NCI-H82 (cell line): ENCODE measurements at places on chromosomes 6 and 20.

GRCh38 chr6:144411531-144412165 lies 126.5 kb downstream of the UTRN start:
- DNase-seq = no peak

GRCh38 chr6:43762966-43763695 lies 6.9 kb upstream of the VEGFA start:
- no peak for DNase-seq

DNA sequence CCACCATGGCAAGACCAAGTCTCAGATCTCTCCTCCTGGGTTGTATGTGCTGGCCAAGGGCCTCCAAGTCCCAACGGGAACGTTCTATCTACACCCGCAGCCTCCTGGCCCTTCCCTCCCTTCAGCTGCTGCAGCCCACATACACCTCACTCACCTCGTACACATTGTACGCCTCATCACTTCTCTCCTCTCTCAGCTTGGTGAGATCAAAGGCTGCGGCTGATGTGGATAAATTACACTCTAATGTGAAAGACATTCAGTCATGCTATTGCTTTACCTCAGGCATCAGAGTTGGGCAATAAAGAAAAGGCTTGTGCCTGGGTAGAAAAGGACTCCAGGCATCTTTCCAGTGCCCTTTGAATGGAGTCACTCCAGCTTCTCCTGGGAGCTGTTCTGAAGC lies 135.3 kb upstream of the FOXQ1 start:
- no peak for DNase-seq

DNA sequence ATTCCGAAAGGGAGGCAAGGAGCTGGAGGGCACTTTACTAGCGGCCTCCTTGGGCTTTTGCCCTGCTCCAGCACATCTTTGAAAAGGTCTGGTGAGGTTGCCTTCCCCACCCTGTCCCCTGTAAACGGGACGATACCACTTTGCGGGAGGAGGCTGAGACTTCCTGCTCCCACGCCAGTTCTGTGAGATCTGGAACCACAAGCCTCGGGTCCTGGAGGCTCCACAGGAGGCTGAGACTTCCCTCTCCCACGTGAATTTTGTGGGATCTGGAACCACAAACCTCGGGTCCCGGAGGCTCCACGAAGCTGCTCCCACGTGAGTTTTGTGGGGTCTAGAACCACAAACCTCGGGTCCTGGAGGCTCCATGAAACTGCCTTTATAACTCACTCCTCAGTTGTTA lies 209.3 kb downstream of the DLL1 start:
- no peak for DNase-seq

DNA sequence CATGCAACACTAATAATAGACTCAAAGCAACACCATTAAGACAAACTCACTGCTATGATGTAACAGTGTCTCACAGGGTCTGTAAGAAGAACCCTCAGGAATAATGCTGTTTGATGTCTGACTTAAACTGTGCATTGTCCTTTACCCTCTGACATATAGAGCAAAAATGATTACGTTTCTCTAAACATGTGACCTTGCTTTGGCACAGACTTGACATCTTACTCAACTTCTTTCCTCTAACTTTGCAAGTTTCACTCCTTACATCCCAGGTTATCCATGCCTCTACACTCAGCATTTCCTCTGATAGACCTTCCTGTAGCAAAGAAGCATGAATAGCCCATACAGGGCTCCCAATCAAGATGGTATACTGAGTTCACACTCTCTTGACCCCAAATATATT lies 252.7 kb downstream of the UST start:
- no peak for DNase-seq

DNA sequence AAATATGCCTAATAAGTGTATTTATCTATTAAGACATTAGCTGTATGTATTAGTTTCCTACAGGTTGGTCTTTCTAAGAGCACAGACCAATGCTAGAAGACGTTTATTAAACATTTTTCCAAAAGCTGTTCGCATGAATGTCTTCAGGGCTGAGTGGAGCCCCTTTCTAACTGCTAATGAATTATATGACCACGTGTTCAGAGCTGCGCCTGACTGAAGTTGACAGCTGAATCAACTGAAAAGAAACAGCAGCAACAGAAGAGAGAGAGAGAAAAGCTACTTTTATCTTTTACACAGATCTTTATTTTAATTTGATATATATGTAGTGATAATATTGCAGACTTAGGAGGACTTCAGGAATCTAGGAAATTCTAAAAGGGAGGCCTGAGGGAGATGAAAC lies 75.2 kb upstream of the ARID1B start:
- no peak for DNase-seq

DNA sequence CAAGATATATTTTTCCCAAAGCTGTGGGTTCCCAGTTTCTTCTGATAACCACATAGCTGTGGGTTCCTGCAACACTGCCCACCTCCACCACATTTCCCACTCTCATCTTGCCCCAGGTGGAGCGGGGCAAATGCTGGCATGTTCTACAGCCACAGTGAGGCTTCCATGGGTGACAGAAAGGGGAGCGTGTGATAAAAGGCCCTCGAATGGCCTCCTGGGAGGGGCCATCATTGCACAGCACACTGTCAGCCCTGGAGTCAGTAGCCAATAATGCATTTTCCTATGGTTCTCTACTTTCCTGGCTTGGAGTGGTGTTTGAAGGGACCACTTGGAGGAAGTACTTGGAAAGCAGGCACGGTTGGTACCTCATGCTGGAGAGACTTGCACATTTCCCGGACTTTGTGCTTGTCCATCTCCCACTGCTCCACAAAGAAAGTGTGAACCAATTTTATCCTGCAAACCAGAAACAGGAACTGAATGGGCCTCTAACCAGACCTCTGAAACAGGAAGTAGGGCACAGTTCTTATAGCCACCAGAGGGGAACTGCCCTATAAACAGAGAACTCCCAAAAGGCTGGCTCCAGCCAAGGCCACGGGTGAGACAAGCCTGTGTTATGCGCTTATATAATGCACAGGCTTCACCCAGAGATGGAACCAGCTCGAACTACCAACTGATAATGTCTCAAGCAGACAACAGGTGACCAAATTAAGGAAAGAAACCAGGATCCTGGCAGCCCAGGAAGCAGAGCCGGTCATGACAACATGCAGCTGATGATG lies 8.6 kb downstream of the MAP3K5 start:
- no peak for DNase-seq

DNA sequence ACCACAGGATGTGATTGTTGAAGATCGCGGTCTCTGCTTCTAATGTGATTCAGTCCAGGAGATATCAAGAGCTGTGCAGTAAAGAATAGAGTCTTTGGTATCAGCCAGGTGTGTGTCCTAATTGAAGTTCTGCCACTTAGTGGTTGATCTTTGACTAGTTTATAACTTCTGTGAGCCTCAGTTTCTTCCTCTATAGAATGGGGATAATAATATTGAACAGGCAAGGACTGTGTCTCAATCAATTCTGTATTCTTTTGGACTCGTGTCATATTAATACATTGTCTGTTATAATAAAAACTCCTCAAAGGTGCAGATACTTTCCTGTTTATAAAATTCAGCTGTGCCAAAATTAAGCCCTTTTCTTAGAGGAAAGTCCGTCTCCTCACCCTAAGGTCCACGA lies 23.1 kb upstream of the NCOA6 start:
- no peak for DNase-seq

DNA sequence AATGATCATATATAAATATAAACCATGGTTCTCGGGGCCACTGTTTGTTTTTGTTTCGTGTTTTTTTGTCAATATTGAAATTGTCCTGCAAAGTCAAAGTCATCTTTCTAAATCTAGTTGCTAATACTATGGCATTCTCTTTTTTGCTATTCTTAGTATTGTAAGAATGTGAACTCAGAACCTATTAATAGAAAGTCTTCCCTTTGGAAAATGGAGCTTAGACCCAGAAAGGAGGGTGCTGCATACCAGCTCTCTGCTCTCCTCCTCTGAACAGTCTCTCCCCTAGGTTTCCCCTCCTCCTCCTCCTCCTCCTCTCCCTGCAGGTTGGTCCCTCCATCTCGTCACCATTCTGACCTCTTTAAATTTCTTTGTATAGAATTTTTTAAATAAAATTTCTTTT lies 150.4 kb upstream of the CCN2 start:
- DNase-seq = no peak

GRCh38 chr6:33624856-33625255 lies 3.7 kb downstream of the ITPR3 start:
- DNase-seq = no peak

- DNase-seq = no peak
Observed at GRCh38 chr6:155162682-155163081, 101.1 kb upstream of the CLDN20 start.

DNA sequence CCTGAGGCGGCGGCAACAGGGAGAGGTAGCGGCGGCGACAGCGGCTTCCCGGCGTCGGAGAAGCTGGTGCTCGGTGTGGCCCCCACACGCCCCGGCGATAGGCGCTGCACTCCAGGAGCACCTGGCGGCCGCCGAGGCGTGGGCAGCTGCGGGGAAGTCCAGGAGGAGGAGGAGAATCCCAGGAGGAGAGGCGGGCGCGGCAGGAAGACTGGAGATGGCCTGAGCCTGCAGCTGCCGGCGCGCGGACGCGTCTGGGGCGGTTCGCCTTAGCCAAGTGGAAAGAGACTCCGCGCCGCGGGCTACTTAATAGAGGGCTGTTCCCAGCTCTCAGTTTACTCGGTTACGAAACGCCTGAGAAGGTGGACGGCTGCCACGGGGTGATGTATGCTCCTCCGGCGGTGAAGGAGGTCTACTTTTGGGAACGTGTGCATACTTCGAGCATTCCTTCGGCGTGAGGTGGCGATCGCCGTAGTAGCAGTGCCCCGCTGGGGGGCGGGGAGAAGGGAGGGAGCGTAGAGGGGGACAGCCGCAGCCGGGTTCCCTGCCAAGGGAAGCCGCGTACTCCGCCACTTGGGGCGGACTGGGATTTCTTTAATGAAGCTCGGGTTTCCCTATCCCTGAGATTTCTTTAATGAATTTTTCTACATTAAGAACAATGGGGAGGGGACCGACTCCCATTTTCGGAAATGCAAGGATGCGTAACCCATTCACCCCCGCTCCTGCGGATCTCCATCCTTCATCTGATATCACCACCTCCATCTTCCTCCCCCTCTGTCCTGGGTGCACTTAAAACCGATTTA lies at the start of gene COL12A1:
Gene COL12A1 (minus strand): TSS at position 278 of the 800 bp plus-strand sequence. CDS start 3,261 bp downstream, outside the sequence.
- DNase-seq = peak; percentile 56

DNA sequence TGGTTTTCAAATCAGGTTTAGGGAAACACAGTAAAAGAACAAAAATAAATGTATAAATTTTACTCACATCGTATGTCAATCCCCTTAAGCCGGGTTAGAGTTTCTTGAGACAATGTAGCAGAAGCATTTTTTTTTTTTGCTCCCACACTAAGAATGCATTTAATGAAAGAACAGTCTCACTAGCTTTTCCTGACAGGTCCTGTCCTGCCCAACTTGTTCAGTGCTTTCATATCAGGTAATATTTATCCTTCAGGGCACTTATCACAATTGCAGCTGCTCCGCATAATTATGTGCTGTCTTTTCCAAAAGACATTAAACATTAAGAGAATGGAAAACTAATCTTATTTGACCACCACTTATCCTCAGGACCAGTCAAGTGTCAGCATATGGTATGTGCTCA lies 632.0 kb downstream of the HTR1B start:
- peak; percentile 16 for DNase-seq

DNA sequence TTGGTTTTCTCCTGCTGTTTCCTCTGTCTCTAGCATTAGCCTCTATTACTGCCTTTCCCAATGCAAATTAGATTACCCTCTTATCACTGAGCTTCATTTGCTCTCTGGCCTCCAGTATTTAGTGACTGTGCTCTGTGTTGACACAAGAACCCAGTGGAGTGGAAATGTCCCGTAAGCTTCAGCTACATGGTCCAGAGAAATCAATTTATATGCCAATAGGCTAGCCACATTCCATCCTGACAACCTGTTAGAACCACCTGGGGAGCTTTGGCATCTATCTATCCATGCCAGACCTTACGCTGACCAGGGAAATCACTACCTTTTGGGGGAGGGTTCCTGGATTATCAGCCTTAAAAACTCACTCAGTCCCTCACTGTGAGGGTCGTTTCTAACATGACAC lies 459.6 kb downstream of the UTRN start:
- peak; percentile 68 for DNase-seq

DNA sequence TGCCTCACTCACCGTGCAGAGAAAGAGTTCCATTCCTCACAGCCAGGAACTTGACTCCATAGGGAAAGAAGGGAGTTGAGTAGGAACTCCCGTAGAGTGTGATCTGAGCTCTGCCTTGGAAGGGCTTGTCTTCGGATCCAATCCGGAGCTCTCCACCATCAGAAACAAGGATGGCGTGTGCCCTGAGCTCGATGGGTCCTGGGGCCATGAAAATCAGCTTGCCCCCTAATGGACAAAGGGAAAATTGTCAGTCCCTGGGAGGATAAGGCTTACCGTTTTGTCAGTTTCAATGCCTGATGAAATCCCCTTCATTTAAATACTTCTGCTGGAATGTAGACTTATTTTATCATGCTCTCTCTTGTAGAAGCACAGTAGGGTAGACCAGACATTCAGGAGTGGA lies 153.3 kb downstream of the PKHD1 start:
- DNase-seq = peak; percentile 68

GRCh38 chr6:90135667-90136066 lies 161.0 kb downstream of the BACH2 start:
- DNase-seq = no peak

- peak; percentile 2 for DNase-seq
Observed at GRCh38 chr6:96184798-96185197, 169.0 kb downstream of the FUT9 start.

GRCh38 chr6:93794166-93794565 lies 374.8 kb upstream of the EPHA7 start:
- DNase-seq = no peak

DNA sequence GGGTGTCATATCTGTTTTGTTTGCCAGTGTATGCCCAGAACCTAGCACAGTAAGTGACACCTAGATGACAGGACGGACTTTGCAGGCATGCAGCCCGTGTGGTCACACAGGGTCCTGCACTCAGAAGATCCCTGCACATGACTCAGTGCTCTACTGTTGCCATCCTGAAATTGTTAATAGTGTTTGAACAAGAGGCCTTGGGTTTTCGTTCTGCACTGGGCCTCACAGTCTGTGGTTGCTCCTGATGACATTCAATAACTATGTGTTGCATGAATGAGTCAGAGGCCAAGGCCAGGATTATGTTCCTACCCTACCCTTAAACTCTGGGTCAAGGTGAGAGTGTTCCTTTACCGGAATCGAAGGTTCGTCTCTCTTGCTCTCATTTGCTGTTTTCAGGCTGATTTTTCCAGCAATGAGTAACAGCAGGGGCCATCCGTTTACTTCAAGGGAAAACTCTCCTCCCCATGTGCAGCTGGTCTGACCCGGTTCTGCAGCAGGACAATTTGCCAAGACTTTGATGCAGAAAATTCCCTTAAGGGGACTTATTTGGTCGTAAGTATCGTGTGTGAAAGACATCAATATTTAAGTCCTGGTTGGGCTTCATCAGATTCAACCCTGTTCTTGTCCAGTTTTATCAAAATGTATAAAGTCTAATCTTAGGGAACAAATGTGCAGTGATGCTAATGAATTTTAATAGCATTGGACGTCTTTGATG lies 13.0 kb upstream of the PFDN4 start:
- peak; percentile 15 for DNase-seq

- DNase-seq = no peak
Observed at GRCh38 chr6:163919652-163920051, 505.1 kb downstream of the QKI start.

DNA sequence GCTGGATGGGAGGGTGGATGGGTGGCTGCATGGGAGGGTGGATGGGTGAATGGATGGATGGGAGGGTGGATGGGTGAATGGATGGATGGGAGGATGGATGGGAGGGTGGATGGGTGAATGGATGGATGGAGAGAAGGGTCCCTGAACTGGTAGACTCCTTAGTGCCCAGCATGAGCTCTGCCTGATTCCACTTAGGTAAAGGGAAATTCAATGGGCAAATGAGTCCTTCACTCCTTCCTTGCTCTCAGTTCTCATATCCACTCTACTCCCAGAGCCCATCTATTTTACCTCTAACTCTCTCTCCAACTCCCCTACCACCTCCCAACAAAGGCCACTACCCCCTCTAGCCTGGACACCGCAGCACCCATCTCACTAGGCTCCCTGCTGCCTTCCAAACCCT lies 29.2 kb upstream of the NOL4L start:
- no peak for DNase-seq
